Stimulated activated CD8-positive, alpha-beta memory T cell treated with anti-CD3 and anti-CD28 coated beads, Interleukin-4, amount 100 ng/mL, for 4 hours (primary cell): ENCODE measurements at places on chromosomes 4 and X.

DNA sequence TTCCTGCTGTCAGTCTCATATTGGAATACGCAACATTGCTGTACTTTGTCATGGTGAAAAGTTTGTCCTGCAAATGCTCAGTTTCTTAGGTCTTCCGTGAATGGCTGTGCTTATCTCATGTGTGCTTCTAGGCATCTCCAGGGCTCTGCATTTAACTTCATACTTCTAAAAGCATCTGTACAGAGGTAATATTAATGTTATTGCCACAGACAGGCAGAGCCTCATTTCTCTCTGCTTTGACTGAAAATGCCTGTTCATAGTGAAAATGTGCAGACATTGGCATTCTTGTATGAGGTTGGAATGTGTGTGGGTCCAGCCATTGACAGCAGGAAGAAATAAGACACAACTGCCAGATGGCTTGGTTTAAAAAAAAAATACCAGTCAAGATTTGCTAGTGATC, 140.1 kb upstream of the TTC29 start:
- no peak for DNase-seq

DNA sequence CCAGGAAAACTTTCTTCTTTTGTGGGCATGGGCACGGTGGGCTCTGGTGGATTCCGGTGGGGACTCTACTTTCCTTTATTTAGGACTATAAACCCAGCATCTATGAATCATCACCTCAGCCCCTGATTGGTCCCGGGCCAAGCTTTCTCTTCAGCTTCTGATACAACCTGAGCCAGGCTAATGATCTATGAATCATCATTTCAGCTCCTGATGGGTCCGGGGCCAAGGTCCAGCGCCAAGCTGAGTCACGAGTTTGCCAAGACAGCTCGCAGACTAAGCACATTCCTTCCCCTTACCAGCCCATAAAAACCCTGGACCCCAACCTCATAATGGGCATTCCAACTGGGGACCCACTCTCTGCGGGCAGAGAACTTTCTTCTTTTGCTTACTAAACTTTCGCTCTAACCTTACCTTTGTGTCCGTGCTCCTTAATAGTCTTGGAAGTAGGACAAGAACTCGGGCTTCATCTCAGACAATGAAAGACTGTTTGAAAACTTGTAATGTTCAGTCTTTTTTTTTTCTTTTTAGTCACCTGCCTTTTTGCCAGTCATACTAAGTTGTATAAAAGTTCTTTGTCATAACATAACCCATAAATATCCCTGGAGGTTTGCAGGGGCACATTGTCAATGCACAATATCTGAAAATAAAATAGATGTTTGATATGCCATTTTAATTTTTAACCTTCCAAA, 904.9 kb upstream of the EPHA5 start:
- no peak for DNase-seq

- DNase-seq, result no peak
Observed at GRCh38 chrX:53357799-53358530, 64.5 kb downstream of the SMC1A start.

DNA sequence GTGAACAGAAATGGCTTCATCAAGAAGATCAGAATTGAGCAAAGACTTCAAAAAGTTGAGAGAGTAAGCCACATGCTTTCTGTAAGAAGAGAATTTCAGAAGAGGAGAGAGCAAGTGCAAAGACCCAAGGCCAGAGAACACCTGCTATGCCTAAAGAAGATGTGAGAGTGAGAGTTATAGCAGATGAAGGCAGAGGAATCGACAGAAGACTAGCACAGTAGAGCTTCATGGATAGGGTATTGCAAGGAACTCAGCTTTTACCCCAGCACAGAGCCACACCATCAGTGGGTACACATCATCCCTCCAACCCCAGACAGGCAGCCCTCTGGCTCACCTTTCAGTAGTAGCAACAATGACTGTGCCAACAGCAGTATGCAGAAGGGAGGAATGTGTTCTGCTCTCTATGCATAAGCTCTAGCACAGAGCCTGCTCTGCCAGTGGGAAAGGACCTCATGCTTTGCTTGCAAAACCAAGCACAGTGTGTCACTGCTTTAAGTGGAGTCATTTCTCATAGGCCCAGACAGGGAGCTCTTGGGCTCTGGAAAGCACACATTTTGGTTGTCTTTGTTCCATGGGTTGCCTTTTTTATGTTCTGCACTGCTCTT, 318.6 kb downstream of the NAF1 start:
- no peak for DNase-seq

DNA sequence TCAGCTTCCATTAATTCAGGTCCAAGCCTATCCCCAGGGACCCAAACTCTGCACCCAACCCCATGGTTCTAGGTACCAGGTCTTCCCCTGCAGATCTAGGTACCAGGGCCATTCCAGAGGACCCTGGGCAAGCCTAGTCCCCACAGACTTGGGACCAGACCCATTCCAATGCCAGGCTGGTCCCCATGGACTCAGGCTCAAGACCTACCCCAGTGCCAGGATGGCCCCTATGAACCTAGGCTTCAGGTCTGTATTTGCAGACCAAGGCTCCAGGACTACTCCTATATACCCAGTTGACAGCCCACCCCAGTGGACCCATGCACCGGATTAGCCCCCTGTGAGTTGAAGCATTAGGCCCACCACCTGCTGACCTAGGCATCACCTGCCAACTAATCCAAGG, 8.9 kb downstream of the MTHFD2L start:
- DNase-seq, result no peak

DNA sequence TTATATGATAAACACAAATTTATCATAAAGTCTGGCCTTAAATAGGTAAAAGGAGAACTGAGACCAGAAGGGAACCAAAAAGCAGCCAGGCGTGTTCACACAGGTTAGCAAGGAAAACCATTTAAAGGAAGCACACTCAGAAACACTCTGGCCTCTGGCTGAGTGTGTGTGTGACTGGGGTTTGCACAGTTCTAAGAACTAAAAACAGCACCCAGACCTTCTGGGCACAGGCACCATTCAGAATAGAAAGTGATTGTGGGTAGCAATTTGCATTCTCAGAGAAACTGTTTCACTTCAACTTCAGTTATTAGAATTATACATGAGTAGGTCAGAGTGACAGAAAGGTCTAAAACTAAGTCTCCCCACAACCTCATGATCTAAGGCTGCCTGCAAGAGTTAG, 10.0 kb downstream of the GPR82 start:
- no peak for DNase-seq

DNA sequence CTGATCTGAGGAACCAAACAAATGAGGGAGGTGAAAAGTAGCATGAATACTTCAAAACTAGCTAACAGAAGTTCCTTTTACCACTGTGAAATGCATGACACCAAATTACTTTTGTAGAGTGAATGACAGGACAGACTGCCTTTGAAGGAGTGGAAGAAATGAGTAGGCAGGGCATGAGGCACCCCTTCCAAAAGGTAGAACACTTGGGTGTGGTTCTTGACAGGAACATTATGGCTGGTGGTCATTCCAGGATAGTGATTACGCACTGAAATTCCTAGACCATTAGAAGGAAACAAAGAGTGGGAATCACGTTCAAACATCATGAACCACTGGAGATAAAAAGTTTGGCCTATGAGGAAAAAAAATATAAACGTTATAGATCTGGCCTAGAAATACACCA, 4.9 kb downstream of the HUWE1 start:
- DNase-seq, result no peak
